ENCODE measurements at places on chromosomes 1 and 21. TPM values are rescaled to one million over a fixed set of nuclear protein-coding genes. Genes with fewer than 3 reads are reported as not detected.

DNA sequence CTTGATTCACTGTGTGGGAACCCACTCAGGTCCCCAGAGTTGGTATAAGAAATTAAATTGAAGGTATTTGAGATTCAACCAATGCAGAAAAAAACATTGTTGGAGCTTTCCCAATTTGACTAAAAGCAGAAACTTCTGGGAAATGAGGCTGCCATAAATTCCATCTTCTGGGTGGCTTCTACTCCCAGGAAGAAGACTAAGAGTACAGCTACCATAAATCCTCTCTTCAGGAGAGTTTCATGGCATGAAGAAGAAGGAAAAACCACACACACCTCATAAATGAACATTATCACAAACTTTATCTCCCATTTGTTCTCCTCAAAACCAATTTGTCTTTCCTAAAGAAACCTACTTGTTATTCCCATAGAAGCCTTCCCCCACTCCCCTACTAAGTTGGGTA lies 283.9 kb downstream of the DPYD start:
- no peaks in the 10 kb centered on the region for H3K27me3 ChIP-seq
- H3K4me1 ChIP-seq: no peaks in the 10 kb centered on the region
- H3K36me3 ChIP-seq: peaks cover 9% of the 10 kb centered on the region
- no peak for DNase-seq

- H3K4me1 ChIP-seq: no peaks in the 10 kb centered on the region
- H3K27ac ChIP-seq: no peak overlapping the region
- peaks cover under 1% of the 10 kb centered on the region for H3K36me3 ChIP-seq
- no peaks in the 10 kb centered on the region for H3K27me3 ChIP-seq
- DNase-seq: no peak
- H3K4me3 ChIP-seq: no peak overlapping the region
Measured at GRCh38 chr1:198480876-198481275, 59.6 kb downstream of the ATP6V1G3 start.

GRCh38 chr21:29389136-29389535 lies 90.4 kb downstream of the BACH1 start:
- no peaks in the 10 kb centered on the region for H3K27me3 ChIP-seq
- H3K27ac ChIP-seq: no peak overlapping the region
- H3K4me1 ChIP-seq: no peaks in the 10 kb centered on the region
- no peak for DNase-seq
- peaks cover 5% of the 10 kb centered on the region for H3K36me3 ChIP-seq

DNA sequence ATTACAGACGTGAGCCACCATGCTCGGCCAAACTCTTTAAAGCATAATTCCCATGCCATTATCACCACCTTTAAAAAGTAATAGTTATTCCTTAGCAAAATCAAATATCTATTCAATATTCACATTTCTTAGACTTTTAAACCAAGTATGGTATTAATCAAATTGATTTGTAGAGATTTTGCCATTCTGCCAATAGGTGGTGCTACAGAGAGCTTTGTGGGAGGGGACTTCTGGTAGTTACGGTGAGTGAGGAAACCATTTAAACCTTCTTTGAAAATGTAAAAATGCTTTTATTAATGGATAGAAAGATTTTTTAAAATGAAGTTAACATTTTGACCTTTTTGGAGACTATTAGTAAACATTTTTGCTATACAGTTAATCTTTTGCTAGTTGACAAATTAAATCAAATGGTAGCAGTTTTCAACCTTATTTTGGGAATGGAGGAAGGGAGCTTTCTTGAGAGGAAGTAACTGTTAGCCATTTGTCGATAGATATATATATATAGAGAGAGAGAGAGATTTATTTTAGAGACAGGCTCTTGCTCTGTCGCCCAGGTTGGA lies 19.3 kb downstream of the IARS2 start:
- no peak overlapping the region for H3K4me3 ChIP-seq
- no peak overlapping the region for H3K27ac ChIP-seq
- peaks cover 3% of the 10 kb centered on the region for H3K4me1 ChIP-seq
- H3K36me3 ChIP-seq: peaks cover 35% of the 10 kb centered on the region
- no peaks in the 10 kb centered on the region for H3K27me3 ChIP-seq

DNA sequence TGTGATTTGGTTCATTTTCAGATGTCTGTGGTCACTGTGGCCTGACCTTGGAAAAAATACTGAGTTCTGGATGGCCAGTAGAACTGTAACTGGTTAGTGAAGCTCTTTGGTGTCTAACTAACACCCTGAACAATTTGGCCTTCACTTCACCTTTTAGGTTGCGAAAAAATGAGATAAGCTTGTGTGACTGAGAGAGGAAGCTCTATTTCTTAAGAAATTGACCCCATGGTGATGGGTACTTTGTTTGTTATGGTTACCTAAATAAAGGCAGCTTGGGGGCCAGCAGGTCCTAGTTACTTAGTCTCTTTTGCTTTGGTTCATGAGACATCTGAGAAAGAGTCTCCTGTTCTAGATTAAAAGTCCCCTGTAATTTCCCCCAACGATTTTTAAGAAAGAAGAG lies 181.6 kb downstream of the ZNF326 start:
- no peaks in the 10 kb centered on the region for H3K4me1 ChIP-seq
- H3K36me3 ChIP-seq: no peaks in the 10 kb centered on the region
- no peak for DNase-seq

- H3K27me3 ChIP-seq: no peaks in the 10 kb centered on the region
- H3K27ac ChIP-seq: no peak overlapping the region
- no peak overlapping the region for H3K4me3 ChIP-seq
- peaks cover 3% of the 10 kb centered on the region for H3K36me3 ChIP-seq
- peak; percentile 9 for DNase-seq
- peaks cover 7% of the 10 kb centered on the region for H3K4me1 ChIP-seq
Measured at GRCh38 chr1:37458551-37458950, 15.8 kb upstream of the ZC3H12A start.

GRCh38 chr1:91798740-91799139 lies 87.2 kb downstream of the TGFBR3 start:
- peaks cover 9% of the 10 kb centered on the region for H3K36me3 ChIP-seq
- peaks cover 21% of the 10 kb centered on the region for H3K4me1 ChIP-seq
- DNase-seq: no peak
- H3K27ac ChIP-seq: no peak overlapping the region
- no peaks in the 10 kb centered on the region for H3K27me3 ChIP-seq

DNA sequence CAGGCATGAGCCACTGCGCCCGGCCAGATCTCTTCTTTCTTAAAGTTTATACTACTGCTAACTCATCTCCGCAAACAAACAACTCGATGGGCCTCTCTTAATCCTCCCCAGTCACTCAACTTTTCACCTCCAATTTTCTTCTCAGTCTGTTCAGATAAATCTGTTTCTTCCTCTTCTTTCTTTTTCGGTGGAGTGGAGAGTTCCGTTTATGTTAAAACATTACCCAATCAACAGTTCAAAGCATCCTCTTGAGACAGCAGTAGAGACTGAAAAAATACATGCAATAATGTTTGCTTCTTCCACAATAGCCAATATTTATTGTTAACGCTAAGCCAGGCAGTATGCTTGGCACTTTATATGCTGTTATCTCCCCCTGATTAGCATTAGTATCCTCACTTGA lies 1.4 kb upstream of the ANKRD13C start:
- H3K36me3 ChIP-seq: peaks cover 20% of the 10 kb centered on the region
- H3K4me1 ChIP-seq: peaks cover 24% of the 10 kb centered on the region
- H3K27me3 ChIP-seq: no peaks in the 10 kb centered on the region

DNA sequence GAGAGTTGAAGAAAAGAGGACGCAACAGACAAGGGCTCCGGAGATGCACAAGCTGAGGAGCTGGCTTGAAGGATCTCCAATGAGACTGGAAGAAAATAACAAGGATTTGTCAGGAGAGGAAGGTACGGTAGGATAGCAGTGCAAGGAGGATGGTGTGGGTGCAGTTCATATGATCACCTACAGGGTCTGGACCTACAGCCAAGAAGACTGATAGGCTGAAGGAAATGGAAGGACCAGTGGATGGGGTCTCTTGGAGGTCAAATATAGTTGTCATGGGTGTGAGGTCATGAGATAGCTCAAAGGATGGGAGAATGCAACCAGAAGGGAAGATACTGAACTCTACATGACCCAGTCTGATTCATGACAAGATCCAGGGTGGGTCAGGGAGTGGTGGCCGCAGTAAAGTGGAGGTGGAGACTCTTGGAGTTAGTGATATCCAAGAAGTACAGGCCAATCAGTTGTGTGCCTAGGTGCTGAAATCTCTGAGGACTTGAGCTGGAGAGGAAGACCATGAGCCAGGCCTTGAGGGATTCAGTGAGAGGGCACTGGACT lies 15.3 kb upstream of the KANK4 start:
- H3K36me3 ChIP-seq: no peaks in the 10 kb centered on the region
- no peak overlapping the region for H3K4me3 ChIP-seq
- H3K27ac ChIP-seq: no peak overlapping the region
- no peak for DNase-seq
- no peaks in the 10 kb centered on the region for H3K27me3 ChIP-seq
- peaks cover 4% of the 10 kb centered on the region for H3K4me1 ChIP-seq

DNA sequence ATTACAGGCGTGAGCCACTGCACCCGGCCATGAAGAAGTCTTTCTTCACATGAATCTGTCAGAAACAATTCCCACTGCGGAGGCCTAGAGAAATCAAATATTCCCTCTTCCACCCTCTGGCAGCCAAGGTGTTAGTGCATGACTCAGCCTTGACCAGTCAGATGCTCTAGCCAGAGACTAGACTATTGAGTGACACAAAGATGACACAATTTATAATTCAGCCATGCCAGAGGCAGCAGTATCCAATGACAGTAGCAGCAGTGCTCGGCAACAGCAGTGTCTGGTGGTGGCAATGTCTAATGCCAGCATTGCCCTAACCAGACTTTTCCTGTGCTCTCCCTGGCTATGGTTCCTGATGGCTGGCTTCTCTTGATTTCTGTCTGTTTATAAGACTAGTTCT lies 8.7 kb downstream of the CTXND2 start:
- H3K4me1 ChIP-seq: peaks cover 15% of the 10 kb centered on the region
- no peak overlapping the region for H3K4me3 ChIP-seq
- no peak overlapping the region for H3K27ac ChIP-seq
- H3K36me3 ChIP-seq: no peaks in the 10 kb centered on the region
- no peak for DNase-seq

DNA sequence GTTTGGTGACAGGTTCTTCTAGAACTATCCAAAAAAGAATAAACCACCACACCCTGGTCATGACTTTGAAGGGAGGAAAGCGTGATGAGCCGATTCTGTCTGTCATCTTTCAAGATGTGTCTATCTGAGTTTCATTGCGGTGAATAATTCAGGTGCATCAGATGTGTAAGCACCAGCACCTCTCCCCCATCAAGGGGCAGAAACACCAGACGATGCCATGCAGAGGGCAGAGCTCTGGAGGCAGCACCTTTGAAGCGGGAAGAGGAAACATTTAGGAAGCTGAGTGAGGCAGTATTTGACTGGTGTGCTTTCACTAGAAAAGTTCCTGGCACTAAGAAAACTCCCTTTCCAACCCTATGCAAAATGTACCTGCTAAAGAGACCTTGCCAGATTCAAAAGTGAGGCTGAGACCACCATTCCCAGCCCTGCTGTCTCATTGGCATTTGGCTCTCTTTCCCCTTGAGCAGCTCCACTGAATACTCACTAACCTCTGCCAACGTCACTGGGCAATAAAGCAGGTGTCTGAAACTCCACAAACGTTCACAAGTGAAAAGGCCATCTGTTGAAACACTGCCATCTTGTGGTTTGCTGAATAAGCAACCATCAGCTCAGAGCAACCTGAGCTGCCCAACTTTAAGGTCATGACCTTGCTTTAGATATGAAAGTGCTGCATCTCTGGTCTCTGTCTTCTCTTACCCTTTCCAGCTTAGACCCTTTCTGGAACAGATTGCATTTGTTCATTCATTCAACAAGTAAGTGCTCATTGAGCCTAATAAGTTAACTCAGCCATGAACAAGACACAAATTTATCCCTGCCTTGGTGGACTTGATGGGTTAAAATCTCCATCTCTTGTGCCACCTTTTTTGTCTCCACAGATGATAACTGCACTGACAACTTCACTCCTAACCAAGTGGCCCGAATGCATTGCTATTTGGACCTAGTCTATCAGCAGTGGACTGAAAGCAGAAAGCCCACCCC lies 228.6 kb downstream of the PAPPA2 start:
- DNase-seq: peak; percentile 17
- H3K27ac ChIP-seq: no peak overlapping the region
- H3K36me3 ChIP-seq: no peaks in the 10 kb centered on the region
- no peaks in the 10 kb centered on the region for H3K27me3 ChIP-seq
- no peaks in the 10 kb centered on the region for H3K4me1 ChIP-seq

- H3K4me1 ChIP-seq: no peaks in the 10 kb centered on the region
- H3K36me3 ChIP-seq: no peaks in the 10 kb centered on the region
- H3K27ac ChIP-seq: no peak overlapping the region
- no peak for DNase-seq
- peaks cover 16% of the 10 kb centered on the region for H3K27me3 ChIP-seq
Measured at GRCh38 chr1:113242481-113242880, 147.8 kb upstream of the MAGI3 start.

DNA sequence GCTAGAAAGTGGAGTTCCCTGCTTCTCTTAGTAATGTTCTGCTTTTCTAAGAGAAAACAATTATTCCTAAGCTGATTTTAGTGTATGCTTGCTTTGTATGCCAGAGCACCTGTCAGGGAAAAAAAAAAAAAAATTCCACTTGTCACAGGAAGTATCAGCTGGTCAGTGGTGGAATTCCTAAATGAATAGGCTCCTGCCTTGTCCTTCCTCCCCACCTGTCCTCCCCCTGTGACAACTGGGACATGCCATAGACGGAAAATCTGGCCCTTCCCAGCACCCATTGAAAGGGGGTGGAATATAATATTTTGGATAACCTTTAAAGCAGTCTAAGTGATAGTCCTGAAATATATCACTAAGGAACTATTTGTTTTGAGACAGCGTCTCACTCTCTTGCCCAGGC lies 10.8 kb downstream of the FNDC5 start:
- peak overlapping the region; percentile 9 for H3K27ac ChIP-seq
- peaks cover 6% of the 10 kb centered on the region for H3K36me3 ChIP-seq
- no peaks in the 10 kb centered on the region for H3K27me3 ChIP-seq
- no peak overlapping the region for H3K4me3 ChIP-seq

GRCh38 chr21:39555911-39556590 lies 56.7 kb upstream of the B3GALT5 start:
- peaks cover 4% of the 10 kb centered on the region for H3K27me3 ChIP-seq
- no peaks in the 10 kb centered on the region for H3K4me1 ChIP-seq
- no peak overlapping the region for H3K4me3 ChIP-seq
- DNase-seq: no peak
- H3K27ac ChIP-seq: no peak overlapping the region
- no peaks in the 10 kb centered on the region for H3K36me3 ChIP-seq

FAM3B gene
- not detected for total RNA-seq

SH3BGR gene
- 4.5 TPM for total RNA-seq

VWA5B1 gene
- total RNA-seq: not detected

UCK2 gene
- 72.2 TPM for total RNA-seq

RORC gene
- total RNA-seq: 1.3 TPM

Data from activated CD8-positive, alpha-beta T cell treated with anti-CD3 and anti-CD28 coated beads for 36 hours (primary cell).